Brain pericyte (primary cell): ENCODE measurements at places on chromosomes 3 and 15.

DNA sequence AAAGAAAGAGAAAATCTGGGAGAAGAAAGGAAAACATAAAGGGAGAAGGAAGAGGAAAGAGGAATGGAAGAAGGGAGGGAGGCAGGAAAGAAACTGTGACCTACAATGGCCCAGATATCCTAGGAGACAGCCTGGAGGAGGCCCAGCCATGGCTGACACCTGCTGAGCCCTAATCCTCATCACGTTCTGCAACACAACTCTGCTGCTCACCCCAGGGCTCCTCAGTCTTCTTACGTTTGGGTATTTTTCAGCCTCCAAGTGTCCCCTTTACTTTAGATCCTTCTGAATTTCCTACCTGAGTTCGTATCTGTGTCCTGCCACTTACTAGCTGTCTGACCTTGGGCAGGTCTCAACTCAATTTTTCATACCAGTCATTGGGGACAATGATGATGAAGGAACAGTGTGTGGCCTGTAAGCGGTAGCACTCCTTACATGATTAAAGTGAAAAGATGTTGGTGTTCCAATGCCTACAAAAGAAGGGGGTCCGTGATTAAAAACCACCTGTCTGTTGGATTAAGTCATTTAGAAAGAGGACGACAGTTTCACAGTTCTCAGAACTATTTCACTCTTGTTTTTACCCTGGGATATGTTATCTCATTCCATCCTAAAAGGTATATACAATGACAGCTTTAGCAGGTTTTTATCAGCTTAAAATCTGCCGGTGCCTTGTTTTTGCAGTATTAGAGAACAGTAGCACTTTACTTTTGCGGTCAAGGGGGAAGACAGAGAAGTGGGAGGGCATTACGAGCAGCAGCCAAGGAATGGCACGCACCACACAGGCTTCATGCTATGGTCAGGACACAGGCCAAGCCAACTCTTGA is 47.4 kb downstream of the CCR4 start:
- DNase-seq, result no peak

- no peak for DNase-seq
Observed at GRCh38 chr3:144744473-144744872, 772.9 kb downstream of the DIPK2A start.

DNA sequence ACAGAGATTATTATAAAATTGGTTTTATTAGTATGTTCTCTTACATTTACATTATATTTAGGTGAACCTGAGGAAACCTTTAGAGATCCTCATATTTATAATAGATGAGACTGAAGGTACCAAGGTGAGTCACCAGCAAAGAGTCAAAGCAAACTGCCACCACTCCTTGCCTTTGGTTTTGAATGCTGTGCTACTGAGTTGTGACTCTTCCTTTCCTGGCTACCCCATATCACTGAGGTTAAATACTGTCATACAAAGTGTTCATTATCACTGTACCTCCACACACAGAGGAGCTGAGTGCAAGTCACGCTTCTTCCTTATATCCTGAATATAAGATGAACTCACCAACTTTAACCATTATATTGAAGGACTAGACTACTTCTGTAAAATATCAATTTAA is 168.2 kb downstream of the CBLB start:
- DNase-seq, result no peak

GRCh38 chr3:158912188-158912587 is 110.3 kb downstream of the MFSD1 start:
- no peak for DNase-seq

- DNase-seq, result no peak
Observed at GRCh38 chr3:172562871-172563865, 39.9 kb upstream of the TNFSF10 start.

- DNase-seq, result no peak
Observed at GRCh38 chr3:33299395-33300081, 22.3 kb downstream of the FBXL2 start.

DNA sequence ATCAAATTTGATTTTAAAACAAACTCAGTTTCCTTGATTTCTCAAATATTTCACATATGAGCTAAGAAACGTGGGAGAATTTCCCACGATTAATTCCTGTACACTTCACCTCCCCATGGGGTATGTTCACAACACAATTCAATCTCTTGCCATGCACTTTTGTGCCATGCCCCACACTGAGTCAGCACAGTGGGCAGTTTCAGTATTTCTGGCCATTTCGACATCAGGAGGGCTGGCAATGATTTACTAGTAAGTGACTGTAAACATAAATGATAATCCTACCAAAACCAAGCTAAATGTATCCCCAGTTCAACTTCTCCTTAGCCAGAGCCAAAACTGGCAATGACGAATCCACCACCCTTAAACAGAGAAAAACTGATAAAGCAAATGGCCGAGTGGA is 293.6 kb downstream of the FGF12 start:
- DNase-seq, result no peak

DNA sequence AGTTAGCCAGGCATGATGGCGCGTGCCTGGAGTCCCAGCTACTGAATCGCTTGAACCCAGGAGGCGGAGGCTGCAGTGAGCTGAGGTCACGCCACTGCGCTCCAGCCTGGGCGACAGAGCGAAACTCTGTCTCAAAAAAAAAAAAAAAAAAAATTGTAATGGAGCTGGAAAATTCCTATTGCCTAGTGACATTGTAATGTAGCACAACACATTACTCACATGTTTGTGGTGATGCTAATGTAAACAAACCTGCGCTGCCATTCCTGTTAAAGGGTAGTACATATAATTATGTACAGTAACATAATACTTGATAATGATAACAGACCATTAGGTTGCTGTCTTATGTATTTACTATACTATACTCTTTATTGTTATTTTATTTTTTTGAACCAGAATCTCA is 39.1 kb downstream of the KNL1 start:
- DNase-seq, result no peak

DNA sequence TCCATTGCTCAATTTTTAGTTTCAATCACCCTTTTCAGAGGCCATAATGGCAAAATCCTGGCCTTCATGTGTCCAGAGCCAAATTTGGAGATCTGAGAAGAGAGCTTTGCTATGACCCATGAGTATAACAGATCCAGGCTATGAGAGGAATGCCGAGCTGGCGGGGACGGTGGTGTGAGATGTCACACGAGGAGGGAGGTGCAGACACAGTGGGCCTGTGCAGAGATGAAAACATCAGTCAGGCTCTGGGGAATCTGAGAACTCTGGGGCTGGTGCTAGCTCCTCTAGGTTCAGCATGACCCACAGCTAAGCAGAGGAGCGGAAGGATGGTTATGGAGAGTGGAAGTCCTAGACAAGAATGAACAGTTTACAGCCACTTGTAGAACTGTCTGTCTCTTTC is 398.3 kb upstream of the ATP10A start:
- DNase-seq, result no peak

- no peak for DNase-seq
Observed at GRCh38 chr15:85625856-85626255, 168.9 kb downstream of the KLHL25 start.

DNA sequence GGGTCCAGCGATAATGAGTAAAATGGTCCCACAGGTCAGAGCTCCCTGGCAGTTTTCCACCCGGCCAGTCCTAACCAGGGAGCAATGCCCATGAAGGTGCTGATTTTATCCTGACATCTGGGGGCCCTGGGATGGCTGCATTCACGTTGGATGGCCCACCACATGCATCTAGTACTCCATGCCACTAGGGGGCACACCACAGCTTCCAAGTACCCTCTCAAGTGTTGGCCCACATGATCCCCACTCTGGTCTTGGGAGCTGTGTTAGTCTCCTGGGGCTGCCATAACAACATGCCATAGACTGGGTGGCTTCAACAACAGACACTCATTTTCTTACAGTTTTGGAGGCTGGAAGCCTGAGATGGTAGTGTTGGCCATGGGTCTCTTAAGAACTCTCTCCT is 225.5 kb downstream of the SLCO3A1 start:
- DNase-seq, result no peak

GRCh38 chr15:25778161-25778560 is 85.0 kb downstream of the ATP10A start:
- no peak for DNase-seq

DNA sequence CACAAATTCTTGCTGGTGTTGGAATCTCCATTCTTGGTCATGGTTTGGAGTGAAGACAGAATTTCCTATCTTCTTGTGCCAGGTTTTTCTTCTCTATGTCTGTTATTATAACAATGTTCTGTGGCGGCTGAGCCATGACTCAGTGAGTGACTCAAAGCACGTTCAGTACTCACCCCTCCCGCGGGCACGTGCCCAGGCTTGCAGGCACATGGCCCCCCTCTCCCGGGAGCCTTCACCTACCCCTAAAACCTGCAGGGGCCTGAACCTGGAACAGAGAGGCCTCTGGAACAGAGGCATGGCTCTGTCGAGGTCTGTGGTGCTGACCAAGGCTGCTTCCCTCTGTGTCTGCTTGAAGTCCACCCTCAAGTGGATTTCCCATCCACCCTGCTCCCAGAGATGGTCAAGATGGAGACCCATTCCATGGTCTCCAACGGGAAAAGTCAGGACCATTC is 27.6 kb downstream of the PLXNB1 start:
- DNase-seq, result peak; percentile 32

GRCh38 chr15:90054618-90055097 is 47.6 kb downstream of the IDH2 start:
- DNase-seq, result no peak

- no peak for DNase-seq
Observed at GRCh38 chr3:171388527-171388926, 71.7 kb downstream of the TNIK start.

- no peak for DNase-seq
Observed at GRCh38 chr3:24476871-24477656, 17.6 kb downstream of the THRB start.

DNA sequence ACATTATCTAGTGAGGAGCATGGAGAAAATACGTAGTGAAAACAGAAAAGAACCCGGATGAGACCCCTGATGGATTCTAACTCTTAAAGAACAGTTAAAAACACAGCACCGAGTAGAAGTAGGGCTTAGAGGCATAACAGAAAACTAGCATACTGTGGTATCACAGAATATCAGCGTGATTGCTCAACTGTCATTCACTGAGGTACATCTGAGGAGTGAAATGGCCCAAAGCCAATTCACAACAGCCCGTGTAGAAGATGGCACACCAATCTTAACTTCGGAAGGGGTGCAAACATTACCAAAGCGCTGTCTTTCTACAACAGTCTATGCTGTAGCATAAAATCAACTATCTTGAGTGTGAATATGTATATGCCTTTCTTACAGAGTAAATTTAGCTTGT is 1.8 kb downstream of the CLASP2 start:
- no peak for DNase-seq

DNA sequence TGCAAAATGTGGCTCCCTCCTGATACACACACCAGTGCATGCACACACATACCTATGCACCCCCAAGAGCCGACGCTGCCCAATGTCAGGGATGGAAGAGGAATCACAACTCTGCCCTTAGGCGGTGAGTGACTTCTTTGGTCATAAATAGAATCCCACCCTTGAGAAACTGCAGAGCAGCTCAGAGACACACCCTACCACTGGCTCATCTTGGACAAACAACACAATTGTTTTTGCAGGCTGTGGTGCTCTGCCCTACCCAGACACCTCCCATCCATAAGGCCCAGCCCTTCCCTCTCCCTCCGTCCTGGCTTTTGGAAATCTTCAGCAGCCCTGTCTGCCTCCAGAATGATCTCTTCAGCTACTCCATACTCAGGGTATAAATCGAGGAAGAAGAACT is 73.8 kb upstream of the HRH1 start:
- no peak for DNase-seq

- no peak for DNase-seq
Observed at GRCh38 chr3:153291059-153291685, 129.1 kb downstream of the RAP2B start.

DNA sequence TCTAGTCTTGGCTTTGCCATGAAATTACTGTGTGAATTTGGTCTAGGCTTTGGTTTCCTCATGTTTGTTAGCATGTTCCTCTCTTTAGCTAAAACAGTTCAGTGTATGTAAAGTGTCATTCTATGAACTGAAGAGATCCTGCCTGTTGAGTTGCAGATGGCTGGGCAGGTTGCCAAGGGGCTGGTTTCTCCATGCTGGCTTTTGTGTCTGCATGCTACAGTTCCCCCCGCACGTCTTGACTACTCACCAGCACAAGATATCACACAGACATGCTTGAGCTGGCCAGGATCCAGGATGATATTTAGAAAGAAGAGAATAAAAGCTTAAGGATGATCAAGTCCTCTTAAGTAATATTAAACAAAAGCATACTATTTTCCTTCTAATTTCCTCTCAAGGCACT is 90.2 kb downstream of the CERS3 start:
- no peak for DNase-seq

GRCh38 chr3:188006726-188007393 is 147.1 kb upstream of the LPP start:
- DNase-seq, result no peak

DNA sequence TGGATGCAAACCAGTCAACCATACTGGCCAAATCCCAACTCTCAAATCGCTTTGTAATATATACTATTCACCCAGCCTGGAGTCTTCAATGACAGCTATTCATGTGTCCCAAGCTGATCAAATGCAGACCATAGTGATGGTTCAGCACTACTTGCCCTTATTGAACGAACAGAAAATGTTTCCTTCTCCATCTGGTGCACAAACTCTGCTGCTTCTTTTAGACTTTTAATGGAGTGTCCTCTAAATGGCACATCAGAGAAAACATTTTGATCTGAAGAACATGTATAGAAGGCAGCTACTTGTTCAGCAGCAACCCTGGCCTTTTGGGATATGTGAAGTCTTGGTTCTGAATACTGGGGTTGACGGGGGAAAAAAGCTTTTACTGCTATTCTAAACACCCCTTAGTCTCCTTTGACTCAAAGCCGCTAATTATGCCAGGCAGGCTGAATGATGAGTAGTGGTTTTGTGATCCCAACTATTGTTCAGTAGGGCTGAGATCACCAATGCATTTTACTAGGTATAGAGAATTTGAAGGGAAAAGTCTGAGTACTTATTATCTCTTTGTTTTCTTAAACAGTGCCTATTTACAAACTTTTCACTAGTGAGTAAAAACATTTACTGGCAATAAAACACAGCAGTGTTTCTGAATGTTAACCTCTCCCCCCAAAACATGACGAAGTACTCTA is 781.2 kb downstream of the ROBO1 start:
- no peak for DNase-seq

DNA sequence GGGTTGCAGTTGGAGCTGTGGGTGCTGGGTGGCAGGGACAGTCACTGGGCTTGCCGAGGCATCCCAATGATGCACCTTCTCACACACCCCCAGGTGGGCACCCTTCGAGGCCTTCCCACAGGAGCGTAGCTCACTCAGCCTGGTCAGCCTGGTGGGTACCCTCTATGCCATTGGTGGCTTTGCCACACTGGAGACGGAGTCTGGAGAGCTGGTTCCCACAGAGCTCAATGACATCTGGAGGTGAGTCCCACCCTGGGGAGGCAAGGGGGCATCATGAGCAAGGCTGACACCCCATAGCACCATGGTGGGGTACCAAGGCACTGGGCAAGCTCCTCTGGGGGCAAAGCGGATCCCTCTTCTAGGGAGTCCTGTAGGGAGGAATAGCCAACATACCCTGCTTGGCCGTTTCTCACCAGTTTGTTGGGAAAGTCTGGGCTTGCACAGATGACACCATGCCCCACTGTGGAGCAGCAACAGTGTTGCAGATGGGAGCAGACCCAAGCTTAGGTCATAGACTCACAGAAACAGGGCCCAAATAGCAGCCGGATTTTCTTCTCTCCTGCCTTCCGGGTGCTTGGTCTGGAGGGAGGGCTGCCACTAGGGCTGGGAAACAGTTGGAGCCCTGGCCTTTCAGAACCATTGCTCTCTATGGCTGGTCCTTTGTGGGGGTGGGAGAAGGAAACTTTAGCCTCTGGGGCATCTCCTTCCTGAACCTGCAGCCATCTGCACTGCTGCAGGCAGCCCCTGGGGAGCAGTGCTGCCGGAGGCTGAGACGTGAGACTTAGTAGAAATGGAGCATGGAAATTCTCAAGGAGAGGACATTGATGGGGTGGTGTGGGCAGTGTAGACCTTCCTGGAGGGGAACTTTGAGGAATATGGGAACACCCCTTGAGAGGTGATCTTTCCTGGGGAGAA is 5.7 kb downstream of the KLHL40 start:
- no peak for DNase-seq
